Mesenteric fat pad (tissue), 1 donor: ENCODE measurements at places on chromosomes 12 and 14.

- DNase-seq, result no peak
Observed at GRCh38 chr14:71591929-71592328, 340.3 kb upstream of the RGS6 start.

GRCh38 chr14:61608245-61609165 lies 86.8 kb upstream of the HIF1A start:
- no peak for DNase-seq

GRCh38 chr12:46571608-46572007 lies 199.0 kb upstream of the SLC38A2 start:
- DNase-seq, result no peak

- DNase-seq, result no peak
Observed at GRCh38 chr12:24078318-24078765, 128.9 kb upstream of the SOX5 start.

- no peak for DNase-seq
Observed at GRCh38 chr12:57753756-57754337, 1.1 kb upstream of the MARCHF9 start.

DNA sequence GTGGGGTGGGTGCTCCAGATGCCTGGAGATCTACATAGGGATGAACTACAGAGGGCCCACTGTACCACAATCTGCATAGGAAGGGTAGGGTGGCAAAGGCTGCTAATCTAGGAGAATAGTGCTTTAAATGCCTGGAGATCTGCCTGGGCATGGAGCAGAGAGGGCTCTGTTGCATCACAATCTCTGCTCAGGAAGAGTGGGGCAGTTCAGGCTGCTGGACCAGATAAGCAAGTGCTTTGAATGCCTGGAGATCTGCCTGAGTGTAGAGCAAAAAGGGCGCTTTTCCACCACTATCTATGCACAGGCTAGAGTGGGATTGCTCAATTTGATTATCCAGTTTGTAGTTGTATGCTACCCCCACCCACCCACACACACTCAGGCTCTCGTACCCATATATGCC lies 886.3 kb upstream of the SEL1L start:
- DNase-seq, result no peak

DNA sequence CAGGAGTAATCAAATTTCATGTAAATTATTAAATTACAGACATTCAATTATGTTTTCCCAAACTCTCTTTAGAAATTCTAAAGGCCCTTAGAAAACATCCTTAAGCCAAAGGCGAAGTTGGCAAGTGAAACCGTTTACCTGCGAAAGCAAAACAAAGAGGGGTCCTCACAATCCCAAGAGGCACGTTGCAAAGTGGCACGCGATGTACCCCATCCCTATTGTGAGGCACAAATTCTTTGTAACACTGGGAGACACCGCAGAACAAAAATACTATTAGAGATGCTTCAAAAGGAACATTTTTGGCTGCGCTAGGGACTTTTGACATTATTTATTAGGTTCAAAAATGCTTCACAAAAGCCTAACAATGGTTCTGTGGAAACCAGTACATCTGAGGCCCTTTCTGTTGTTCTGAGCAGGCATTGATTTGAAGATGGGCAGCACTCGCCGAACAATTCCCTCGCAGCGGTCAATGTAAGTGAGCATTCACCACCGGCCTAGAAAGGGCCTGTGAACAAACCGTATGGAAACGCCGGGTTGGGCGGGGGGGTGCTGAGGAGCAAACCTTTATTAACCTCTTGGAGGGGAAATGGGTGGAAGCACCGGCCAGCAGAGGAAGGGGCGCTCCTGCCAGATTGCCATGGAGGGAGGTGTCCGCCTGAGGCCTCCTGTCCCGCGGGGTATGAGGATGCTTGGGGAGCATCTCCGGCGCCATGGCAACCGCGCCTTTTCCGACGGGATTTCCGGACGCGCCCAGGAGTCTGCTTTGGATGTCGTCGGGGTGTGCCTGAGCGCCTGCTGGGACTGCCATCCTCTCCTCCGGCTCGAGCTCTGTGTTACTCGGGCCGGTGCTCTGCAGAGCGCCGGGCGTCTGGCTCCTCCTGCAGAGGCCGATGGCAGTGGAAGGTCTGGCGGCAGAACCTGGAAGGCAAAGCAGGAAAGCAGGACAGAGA lies 193.9 kb downstream of the C12orf42 start:
- peak; percentile 84 for DNase-seq

- no peak for DNase-seq
Observed at GRCh38 chr12:69570000-69570516, 15.2 kb upstream of the CCT2 start.
